ENCODE measurements at places on chromosomes 6 and 20.

DNA sequence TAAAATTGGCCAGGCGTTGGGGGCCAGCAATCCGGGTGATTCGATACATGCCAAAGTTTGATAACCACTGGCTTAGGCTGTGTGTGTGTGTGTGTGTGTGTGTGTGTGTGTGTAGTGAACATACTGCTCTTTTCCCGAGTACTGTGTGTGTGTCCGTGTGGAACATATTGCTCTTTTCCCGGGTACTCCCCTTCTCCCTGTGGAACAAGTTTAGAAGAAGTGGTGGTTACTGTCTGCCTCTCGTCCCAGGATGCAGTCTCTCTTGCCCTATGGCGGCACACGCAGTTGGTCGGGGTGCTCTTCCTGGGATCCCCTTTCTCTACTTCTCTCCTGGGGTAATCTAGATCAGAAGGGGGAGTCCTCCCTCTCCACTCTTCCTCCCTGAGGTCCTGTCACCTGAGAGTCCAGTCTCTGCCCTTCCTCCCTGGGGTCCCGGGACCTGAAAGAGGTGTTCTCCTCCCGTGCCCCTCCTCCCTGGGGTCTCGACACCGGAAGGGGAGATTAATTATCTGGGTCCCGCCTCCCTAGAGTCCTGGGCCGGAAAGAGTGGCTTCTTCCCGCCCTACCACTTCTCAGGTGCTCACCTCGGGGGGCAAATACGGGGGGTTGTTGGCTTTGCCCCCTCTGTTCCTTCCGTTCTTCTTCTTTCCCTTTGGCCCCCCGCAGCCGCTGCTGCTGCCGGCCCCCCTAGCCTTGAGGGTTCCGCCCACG, 516 bp downstream of the GTPBP2 start:
- DNase-seq: no peak

DNA sequence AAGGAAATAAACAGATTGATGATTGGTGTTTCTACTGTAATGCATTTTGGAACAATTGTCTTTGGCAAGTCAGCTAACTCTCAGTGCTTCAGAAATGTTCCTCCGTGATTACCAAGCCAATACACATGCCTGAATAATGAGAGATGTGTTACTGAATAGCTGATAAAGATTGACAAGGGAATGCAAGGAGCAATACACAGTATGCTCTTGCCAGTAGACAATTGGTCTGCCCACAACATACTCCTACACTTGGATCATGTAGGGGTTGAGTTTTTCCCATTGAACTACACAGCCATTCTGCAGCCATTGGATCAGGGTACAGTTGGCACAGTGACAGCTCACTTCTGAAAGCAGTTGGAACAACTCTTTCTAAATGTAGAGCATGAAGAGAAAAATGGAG, 5.6 kb upstream of the GJB7 start:
- DNase-seq: no peak

DNA sequence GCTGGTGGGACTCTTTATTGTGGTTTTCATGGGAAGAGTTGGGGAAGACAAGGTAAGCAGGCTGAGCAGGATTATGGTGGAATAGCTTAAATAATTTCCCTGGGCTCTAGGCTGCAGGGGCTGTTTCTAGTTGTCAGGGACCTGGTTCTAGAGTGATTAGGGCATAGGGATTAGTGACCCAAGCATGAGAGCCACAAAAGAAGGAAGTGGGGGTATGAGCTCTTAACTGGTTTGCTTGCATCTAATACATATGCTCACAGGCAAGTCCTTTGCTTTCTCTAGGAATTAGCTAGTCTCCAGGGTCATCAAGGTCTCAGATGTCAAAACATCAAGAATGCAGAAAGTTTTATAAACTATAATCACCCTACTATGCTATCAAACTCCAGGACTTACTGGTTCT, 67.5 kb upstream of the NRN1 start:
- no peak for DNase-seq

GRCh38 chr6:30411515-30412207, 66.7 kb downstream of the RPP21 start:
- DNase-seq: peak; percentile 25

GRCh38 chr6:130888246-130888645, 61.0 kb downstream of the SMLR1 start:
- no peak for DNase-seq

- no peak for DNase-seq
These were observed 173.8 kb downstream of the VEGFA start for GRCh38 chr6:43943781-43944250.

DNA sequence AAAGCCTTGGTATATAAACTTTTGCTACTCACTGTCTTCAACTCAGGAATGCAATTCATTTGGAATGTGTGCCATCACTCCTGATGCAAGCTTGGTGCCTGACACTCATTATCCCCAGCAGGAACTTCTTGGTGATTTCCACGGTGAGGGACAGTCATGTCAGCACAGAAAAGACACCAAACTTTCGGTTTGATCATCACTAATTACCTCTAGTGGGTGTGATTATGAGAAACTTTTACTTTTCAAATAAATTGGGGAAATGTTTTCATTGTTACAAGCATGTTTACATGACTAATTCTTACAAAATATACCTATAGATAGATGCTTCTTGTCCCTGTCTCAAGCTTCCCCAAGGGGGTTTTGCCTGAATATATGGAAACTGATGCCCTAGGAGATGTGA, 40.9 kb downstream of the RPP40 start:
- no peak for DNase-seq

DNA sequence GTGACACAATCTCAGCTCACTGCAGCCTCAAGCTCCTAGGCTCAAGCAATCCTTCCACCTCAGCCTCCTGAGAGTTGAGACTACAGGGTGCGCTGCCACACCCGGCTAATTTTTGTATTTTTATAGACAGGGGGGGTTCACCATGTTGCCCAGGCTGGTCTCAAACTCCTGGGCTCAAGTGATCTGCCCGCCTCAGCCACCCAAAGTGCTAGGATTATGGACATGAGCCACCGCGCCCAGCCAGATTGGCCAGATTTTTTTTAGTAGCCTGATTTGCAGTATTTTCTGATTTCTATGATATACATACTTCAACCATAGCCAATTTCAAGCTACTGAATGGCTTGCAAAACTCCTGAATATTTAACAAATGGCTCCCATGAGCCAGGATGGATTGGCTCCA, 21.4 kb upstream of the DLGAP4 start:
- DNase-seq: no peak

All from DMS153 (cell line).